ENCODE measurements at places on chromosomes 7 and 10.

DNA sequence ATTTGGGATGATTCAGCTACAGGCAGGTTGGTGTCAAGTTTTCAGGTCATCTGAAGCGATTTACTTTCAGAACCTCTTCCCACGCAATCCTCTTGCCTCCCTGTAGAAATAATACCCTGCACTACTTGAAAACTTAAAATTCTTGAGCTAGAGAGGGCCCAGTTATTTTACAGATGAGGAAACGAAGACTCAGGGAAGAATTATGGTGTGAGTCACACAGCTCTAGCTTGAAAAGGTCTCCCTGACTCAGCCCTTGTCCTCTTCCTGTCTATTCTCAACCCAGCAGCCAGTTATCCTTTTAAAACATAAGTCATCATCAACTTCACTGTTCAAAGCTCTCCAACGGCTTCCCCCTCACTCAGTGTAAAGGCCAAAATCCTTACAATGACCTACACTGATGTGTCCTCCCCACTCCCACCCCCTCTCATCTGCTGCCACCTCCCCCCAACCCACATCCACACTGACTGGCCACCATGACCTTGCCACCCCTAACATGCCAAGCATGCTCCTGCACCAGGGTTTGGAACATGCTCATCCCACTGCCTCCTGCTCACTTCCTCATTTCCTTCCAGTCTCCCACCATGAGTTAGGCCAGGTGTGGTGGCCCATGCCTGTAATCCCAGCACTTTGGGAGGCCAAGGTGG lies 3.4 kb downstream of the DNMBP start:
- DNase-seq = no peak

DNA sequence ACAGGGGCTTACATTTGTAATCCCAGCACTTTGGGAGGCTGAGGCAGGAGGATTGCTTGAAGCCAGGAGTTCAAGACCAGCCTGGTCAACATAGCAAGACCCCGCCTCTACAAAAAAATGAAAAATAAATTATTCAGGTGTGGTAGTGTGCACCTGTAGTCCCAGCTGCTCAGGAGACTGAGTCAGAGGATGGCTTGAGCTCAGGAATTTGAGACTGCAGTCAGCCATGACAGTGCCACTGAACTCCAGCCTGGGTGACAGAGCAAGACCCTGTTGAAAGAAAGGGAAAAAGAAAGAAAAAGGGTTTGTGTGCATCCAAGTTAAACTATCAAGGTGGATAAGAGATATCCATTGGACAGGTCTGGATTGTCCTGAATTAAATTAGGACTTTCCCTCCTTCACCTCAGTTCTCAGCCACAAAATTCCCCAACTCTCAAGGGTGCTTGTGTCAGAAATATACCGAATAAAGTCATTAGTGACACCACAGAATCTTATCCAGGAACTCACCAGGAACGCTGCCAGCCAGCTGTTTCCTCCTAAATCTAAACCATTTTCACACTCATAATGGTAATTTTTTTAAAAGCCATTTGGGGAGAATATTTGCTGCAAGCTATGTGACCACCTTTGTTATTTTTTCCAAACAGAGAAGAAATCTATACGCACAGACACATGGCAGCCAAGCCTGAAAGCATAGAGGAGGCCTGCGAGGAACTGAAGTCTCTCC lies 12.0 kb downstream of the AFAP1L2 start:
- no peak for DNase-seq

GRCh38 chr10:61634746-61635145 lies 28.0 kb upstream of the CABCOCO1 start:
- DNase-seq = no peak

- no peak for DNase-seq
Measured at GRCh38 chr10:85187047-85187446, 858.7 kb downstream of the CCSER2 start.

DNA sequence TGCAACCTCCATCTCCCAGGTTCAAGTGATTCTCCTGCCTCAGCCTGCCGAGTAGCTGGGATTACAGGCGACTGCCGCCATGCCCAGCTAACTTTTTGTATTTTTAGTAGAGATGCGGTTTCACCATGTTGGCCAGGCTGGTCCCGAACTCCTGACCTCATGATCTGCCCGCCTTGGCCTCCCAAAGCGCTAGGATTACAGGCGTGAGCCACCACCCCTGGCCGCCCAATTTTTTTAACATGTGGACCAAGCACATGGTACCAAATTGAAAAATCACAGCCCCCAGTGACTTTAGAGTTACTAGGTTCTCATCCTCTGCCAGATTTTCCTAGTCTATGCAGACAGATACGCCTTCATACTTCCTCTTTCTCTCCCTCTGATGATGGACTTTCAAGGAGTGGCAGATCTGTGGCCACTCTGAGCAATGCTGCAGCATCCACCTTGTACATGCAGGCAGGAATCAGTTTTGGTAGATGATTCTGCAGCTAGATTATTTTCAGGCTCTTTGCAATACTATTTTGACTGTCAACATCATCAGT lies 34.0 kb upstream of the EZH2 start:
- no peak for DNase-seq

- DNase-seq = no peak
Measured at GRCh38 chr7:104903044-104903443, 111.0 kb upstream of the KMT2E start.

DNA sequence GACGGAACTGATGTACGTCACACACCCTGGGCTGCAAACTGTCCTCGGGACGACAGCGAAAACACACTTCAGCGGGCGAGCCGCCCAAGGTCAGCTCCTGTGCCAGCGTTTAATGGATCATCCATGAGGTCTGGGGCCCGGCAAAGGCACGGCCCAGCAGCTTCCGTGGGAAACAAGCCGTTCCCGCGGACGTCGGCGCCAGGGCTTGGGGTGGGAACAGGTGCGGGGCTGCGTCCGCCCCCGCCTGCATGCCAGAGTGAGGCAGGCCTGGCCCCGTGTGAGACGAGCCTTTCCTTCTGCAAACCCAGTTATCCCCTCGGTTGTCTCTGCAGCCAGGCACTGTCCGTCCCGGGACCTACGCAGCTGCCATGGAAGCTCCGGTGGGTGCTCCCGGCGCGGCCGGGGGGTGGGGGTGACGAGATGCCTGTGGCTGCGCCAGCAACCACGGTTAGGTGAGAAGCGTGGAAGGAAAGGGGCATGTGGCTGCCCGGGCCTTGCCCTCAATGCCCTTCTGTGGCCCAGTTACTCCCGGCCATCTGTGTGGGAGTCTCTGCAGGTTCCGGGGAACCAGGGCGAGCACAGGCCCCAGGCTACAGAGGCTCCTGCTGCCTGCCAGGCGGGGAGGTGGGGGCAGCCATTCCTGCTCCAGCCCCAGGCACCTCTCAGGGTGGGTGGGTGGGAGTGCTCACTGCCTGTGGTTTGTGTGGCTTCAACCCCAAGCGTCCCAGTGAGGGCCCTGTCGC lies 42.2 kb upstream of the PDGFA start:
- no peak for DNase-seq

DNA sequence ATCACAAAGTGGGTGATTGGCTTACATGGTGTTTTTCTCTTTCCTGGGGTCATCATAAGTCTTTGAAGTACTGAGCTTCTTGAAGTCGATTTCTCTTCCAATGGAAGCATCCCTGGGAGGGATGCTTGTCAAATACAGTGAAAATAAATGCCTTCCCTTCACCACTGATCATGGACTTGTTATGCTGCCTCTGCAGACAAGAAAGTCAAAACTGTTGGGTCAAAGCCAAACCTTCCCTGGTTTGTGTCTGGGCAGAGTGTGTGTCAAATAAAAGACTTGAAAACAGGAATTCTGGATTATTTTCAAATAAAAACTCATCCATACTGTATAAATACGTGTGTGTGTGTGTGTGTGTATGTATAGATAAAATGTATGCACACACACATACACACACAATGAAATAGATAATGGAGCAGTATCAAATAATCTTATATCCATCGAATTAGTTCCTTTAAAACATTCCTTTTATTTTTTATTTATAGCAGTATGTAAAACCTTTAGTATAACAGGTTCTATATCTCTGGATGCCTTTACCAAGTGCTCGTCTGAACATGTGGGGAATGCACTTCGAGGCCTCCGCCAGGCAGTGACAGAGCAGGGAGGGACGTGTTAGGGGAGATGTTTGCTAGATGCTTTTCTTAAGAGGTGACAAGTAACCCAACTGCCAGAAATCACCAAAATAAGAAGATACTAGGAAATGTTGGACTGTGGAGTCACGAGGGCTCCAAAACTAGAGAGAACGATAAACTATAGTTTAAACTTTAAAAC lies 27.2 kb upstream of the WNT16 start:
- no peak for DNase-seq

GRCh38 chr10:131703941-131704340 lies 196.9 kb upstream of the PPP2R2D start:
- DNase-seq = no peak

DNA sequence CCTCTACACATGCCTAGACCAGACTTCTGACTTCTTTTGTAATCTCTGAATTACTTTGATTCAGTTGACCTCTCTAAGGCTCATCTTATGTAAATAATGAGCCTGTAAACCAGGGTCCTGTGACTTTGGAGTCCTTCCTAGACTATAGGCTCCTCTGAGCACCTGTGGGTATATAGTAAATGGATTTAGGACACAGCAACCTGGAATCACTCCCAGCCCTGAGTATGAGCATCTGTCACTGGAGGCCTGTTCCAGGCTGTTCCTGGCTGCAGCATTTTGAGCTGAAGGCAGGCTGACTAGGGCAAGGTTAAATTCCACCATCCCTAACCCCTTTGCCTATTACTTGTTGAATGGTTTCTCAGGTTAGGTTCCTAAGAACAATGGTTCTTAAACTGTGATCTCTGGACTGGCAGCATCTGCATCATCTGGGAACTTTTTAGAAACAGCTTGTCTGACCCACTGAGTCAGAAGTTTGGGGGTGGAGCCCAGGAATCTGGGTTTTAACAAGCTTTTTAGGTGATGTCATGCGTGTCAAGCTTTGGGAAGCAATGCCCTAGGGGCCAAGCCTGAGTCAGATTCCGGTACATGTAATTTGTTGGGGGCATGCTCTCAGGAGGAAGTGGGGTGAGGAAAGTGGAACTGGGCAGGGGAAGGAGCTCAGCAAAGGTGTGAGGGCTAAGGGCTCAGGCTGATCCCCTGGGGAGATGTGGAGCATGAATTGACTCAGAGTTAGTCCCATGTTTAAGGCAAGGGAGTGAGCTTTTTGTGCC lies 28.2 kb downstream of the MINDY4 start:
- no peak for DNase-seq

GRCh38 chr10:122499491-122499941 lies 38.2 kb downstream of the HTRA1 start:
- DNase-seq = no peak

GRCh38 chr7:46886669-46887374 lies 695.1 kb downstream of the TNS3 start:
- no peak for DNase-seq

- no peak for DNase-seq
Measured at GRCh38 chr10:71613877-71614276, 105.7 kb downstream of the C10orf105 start.

GRCh38 chr10:60142736-60143135 lies 236.4 kb upstream of the CCDC6 start:
- no peak for DNase-seq

DNA sequence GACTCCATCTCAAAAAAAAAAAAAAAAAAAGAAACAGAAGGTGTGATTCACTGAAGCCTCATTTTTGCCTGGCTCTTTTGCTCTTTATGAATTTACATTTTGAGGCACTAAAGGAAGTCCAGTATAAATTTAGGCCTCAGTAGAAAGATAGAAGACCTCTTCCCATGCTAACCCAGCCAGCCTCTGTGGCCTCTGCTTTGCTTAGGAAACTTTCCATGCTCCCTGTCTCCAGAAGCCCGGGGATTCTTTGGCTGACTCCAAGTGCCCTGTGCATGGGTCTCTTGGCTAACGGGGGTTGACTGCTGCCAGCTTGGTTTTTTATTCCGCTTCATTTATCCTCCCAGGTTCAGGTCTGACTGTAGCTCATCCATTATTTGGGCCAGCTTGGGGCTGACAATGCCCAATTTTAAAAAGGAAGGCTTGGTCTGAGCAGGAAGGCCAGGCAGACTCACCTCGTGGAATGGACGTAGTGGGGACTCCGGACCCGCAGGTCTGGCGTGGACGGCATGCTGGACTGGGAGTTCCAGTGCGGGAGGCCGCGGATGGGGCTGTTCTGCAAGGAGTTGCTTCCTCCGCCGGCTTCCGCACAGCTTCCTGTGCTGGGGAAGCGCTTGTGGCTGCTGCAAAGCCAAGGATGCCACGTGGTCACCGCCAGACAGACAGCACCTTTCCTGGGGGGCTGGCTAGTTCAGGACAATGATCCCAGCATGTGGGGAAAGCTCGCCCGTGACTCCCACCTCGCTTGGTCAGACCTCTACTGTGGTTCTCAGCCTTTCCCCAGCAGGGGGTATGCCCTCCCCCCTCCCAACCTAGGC lies 72.3 kb downstream of the PRPF18 start:
- DNase-seq = peak; percentile 25

- DNase-seq = no peak
Measured at GRCh38 chr10:93458821-93459257, 23.3 kb downstream of the MYOF start.

DNA sequence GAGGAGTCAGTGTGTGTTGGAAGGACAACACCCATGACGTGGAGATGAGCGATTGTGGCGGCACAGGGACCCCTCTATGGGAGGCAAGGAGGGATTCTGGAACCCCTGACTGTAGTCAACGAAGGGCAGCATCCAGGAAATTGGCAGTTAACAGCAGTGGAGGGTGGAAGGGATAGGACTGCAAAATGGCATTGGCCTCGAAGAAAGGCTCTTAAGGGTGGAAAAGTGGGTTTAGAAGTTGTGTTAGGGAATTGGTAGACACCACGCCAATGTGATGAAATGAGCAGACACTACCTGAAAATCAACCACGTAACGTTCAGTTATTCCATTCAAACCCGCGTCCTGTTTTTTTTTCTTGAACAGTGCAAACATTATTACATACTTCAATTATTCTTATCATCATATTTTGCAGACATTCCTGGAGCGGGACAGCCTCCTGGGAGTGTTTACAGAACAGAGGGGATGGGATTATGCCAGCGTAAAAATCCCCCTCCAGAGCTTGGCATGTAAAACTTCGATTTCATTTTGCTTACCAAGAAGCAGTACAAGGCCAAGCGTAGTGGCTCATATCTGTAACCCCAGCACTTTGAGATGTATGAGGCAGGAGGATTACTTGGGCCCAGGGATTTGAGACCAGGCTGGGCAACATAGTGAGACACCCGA lies 272.1 kb downstream of the WDR37 start:
- no peak for DNase-seq

GRCh38 chr7:2719007-2719406 lies 31.0 kb downstream of the AMZ1 start:
- peak; percentile 78 for DNase-seq

DNA sequence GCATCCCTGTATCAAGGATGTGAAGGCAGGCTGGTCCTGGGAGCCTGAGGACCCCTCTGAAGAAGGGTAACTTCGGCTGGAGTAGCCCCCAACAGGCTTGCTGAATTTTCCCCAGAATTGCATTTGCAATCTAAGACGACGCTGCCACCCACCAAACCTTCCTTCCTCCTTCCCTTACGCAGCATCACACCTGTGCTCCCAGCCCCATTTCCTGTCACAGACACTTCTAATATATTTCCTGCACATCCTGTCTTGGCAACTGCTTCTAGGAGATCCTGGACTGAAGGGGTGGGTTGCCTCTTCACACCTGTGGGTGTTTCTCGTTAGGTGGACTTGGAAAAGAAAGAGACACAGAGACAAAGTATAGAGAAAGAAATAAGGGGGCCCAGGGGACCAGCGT lies 9.4 kb upstream of the PGAM1 start:
- no peak for DNase-seq

Data from activated naive CD4-positive, alpha-beta T cell treated with anti-CD3 and anti-CD28 coated beads, Interleukin-2, amount 10 ng/mL, durations not matched to agents 7 days and 5 days (primary cell).